ENCODE measurements at places on chromosomes 6 and 20.
A peak's percentile ranks its signal among the peaks of the same experiment; 100 is the strongest.

DNA sequence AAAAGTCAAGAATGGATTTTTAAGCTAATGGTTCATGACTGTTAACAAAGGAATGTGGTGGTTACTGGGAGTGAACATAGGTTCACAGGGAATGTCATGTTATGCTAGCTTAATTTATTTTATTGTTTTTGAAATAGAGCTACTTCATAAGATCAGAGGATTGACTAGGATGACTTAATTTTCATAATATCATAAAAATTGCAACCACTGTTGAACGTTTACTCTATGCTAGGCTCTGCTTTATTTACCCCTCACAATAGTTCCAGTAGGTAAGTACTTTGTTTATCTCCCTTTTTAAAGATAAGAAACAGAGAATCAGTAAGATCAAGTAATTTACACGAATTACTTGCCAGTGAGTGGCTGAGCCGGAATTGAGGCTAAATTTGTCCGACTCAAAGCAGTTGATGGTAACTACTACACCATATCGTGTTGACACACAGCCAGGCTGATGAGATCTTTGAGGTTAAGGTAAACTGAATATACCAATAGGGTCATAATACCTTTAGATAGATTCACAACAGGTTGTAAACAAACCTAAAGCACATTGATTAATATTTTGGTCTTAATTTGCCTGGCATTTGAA is 194.6 kb upstream of the CITED2 start:
- DNase-seq, result no peak

DNA sequence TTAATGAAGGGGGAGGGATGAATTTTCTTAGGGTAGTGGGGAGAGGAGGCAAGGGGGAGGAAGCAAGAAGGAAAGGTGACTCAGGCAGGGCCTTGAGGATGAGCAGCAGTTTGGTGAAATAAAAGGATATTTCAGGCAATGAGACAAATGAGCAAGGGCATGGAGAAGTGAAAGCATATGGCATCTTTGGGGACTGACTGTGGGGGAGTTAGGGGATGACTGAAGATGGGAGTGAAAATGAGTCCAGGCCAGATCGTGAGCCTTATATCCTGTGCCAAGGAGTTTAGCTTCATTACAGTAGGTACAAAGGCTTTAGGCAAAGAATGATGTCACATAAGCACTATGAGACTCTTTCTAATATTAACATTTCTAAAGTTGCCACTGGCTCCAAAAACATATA is 51.9 kb downstream of the ILRUN start:
- DNase-seq, result no peak

DNA sequence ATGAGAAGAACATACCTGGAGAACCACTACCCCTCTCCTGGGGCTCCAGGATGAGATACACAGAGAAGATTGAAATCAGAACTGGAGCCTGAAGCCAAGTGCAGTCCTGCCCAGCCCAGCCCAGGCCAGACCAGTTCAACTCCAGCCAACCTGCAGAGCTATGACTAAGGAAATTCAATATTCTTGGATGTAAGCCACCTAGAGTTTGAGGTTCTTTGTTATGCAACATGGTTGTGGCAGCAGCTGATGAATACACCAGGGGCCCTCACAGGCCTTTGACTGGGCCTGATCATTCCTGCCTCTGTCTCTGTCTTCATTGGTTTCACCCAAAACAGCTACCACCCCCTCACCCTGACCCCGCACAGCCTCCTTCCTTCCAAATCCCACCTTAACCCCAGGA is 167.8 kb downstream of the LRFN2 start:
- no peak for DNase-seq

DNA sequence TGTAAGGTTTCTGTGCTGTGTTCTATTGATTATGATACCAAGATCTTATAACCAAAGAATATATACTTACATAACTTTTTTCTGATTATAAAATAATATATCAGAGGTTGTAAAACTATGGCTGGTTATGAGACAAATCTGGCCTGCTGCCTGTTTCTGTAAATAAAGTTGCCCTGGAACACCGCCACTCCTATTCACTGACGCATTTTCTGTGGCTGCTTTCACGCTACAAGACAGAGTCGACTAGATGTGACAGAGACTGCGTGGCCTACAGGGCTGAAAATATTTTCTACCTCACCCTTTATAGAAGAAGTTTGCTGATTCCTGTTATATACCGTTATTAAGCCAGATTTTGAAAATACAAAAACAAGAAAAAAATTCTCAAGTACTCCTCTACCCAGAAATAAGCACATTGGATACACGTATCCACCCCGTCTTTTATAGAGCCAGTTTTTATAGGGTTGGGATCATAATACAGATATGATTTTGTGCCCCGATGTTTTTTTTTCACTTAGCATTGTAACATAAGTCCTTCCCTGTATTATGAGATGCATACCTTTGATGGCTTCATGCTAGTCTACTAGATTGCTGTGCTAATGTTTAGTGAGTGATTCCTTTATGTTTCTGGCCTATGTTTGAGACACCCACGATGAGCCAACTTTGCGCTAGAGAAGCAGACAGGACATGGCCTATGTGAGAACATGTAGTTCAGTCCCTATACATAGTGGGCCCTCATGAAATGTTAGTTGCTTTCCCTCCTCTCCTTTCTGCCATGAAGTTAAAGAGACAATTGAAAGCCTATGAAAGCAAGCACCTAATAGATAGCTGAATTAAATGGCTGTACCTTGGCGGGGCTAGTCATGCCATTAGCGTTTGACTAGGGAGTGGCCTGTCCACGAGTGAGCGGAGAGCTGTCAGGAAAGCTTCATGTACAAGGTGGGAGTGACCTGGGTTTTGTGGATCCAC is 98.1 kb upstream of the KCNK16 start:
- no peak for DNase-seq

DNA sequence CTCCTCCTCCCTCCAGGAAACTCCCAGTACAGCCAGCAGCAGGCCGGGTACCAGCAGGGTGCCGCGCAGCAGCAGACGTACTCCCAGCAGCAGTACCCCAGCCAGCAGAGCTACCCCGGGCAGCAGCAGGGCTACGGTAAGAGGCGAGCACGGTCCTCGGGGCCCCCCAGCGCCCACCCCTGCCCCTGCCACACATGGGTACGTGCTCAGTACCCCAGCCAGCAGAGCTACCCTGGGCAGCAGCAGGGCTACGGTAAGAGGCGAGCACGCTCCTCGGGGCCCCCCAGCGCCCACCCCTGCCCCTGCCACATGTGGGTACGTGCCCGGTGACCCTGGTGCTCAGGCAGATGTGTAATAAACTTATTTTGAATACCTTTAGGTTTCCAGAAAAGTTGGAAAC is 10.2 kb upstream of the MTG2 start:
- no peak for DNase-seq

DNA sequence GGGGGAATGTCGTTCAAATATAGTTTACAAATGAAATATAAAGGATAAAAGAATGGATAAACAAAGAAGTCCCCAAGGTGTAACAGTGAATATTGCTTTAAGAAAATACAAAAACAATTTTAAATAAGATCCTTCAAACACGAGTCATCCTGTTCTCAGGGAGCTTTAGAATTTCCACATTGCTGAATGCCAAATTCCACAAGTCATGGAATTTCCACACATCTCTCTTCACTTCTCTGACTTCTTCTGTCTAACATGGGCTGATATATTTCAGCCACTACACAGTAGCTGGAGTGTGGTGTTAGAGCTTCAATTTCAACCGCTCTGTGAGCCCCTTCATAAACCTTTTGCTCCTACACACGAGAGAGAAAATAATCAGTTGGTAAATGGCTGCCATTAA is 28.0 kb downstream of the IL22RA2 start:
- no peak for DNase-seq

DNA sequence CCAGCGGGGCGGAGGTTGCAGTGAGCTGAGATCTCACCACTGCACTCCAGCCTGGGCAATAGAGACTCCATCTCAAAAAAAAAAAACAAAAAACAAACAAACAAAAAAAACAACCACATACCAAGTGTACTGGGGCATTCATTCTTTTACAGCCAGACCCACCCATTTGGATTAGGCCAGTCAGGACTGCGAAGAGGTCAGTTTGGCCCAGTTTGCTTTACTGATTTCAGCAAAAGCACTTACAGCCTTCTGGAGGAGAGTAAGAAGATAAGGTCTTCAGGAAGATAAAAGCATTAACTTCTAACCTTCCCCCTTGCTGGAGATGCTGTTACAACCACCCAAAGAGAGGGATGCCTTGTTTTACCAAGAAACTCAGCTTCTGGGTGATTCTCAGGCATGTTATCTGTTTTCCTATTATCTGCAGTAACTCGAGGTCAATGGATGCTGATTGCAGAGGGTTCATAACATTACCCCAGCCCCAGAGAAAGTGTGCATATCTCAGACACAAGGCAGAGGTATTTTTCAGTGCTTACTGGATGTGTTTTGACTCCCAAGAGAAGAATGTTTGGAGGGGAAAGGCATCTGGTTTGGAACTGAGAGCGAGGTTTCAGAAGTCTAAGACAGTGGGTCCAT is 118.9 kb downstream of the RIN2 start:
- DNase-seq, result no peak

DNA sequence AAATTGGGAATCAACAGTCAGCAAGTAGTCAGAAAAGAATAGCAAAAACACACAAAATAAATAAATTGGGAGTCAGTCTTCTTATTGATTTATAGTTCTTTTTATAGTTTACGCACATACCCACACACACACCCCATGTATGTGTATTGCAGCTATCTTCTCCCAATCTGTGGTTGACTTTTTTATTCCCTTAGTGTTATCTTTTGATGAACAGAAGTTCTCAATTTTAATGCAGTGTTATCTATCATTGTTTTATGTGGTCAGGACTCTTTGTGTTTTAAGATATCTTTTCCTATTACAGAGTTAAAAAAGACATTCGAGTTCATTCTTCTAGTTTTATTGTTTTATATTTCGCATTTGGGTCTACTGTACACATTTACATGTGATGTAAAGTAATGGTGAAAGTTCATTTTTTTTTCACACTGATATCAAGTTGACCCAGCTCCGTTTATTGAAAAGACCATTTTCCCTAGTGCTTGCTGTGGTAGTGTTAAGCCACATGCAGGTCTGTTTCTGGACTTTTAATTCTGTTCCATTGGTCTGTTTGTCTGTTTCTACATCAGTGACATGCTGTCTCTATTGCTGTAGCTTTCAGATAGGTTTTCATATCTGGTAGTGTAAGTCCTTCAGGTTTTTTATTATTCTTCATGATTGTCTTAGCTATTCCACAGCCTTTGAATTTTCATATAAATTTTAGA is 78.4 kb downstream of the ZFAND3 start:
- DNase-seq, result no peak

- no peak for DNase-seq
These were observed 293.5 kb downstream of the PRL start for GRCh38 chr6:22003287-22003686.

DNA sequence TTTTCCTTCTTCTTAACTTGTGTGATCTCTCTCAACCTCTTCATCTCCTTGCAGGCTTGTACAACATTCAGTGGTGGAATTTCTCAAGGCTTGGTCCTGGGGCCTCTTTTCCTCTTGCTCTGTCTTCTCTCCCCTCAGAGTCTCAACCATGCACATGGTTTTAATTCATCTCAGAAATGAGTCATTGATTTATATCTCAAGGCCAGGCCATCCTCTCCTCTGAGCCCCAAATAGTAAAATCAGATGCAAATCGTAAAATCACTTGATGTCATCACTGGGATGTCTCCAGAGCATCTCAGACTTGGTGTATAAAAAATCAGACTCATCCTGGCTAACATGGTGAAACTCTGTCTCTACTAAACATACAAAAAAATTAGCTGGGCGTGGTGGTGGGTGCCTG is 85.0 kb downstream of the FNDC1 start:
- no peak for DNase-seq

- no peak for DNase-seq
These were observed 126.2 kb upstream of the ARID1B start for GRCh38 chr6:156650896-156651390.

DNA sequence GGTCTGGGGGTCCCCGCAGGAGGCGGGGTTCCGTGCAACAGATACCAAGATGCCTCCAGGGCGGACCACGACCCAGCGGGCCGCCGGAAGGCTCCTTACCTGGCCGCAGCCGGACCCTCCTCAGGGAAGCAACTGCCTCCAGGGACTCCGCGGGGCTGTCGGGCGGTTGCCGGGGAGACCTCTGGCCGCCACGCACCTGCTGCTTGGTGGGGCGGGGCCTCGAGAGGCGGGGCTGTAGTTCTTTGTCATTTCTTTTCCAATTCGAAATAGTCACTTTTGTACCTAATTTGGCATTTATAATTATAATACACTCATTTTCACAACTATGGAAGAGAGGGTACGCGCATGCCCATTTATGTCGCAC is 647 bp downstream of the AK9 start:
- peak; percentile 54 for DNase-seq

- no peak for DNase-seq
These were observed 347.8 kb upstream of the HS3ST5 start for GRCh38 chr6:114690625-114691024.

DNA sequence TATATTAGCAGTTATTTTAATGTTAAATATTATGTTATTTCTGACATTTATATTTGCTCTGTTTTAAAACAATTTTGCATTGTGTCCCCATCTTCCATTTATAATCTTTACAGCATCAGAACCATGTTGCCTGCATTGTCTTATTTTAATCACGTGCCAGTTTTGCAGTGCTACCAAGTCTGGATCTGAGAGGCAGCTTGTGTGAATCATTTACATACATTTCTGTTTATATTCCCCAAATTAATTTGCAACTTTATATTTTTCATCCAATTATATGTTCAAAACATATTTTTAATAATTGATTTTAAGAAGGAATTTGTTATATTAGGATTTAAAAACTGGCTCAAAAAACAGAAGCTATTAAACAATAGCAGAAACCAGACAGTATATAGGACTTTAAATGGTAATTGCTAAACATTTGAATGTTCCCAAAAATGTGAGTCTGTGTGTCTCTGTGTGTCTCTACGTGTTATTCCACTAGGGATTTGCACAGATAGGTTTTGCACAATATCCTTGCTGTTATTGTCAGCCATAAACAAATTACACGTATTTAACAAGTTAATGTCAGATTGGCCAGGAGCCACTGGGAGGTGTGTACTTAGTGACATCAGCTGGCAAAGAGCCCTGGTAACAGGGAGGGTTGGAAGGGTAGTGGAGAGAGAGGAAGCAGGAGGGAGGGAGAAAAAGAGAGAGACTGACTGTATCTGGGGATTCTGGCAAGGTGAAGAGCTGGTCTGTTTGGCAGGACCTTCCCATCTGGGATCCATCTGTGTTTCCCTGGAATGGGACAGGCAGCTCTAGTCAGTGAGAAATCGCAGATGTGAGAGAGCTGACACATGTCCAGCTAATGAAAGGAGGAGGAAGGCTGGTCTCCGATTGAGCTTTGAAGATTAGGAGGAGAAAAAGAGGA is 72.1 kb downstream of the CBFA2T2 start:
- no peak for DNase-seq

DNA sequence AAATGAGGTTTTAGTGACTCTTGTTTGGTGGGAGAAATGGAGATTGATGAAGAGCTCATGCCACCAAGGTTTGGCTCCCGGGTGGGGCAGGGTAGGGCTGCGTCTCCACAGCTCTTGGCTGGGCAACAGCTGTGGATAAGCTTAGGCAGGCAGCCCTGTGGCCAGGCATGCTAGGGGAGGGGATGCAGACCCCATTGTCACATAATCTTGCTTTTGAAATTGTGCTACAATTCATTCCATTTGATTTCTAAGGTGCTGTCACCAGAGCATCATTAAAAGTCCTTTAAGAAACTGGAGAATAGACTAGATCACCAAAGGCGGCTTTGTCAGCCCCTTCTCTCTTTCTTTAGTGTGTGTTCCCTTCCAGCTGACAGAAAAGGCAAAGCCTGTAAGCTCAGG is 574.2 kb upstream of the JAG1 start:
- DNase-seq, result no peak

- peak; percentile 24 for DNase-seq
These were observed 49.2 kb downstream of the GMDS start for GRCh38 chr6:2196079-2196679.

GRCh38 chr6:105786449-105786848 is 299.7 kb upstream of the PRDM1 start:
- DNase-seq, result no peak

Data from stimulated activated naive CD8-positive, alpha-beta T cell treated with anti-CD3 and anti-CD28 coated beads, Interleukin-15, amount 100 ng/mL, for 72 hours (primary cell).